Activated T-helper 17 cell treated with anti-CD3 and anti-CD28 coated beads, Interleukin-2, amount 50 U/mL, for 72 hours (primary cell): ENCODE measurements at places on chromosomes 3 and 15.

DNA sequence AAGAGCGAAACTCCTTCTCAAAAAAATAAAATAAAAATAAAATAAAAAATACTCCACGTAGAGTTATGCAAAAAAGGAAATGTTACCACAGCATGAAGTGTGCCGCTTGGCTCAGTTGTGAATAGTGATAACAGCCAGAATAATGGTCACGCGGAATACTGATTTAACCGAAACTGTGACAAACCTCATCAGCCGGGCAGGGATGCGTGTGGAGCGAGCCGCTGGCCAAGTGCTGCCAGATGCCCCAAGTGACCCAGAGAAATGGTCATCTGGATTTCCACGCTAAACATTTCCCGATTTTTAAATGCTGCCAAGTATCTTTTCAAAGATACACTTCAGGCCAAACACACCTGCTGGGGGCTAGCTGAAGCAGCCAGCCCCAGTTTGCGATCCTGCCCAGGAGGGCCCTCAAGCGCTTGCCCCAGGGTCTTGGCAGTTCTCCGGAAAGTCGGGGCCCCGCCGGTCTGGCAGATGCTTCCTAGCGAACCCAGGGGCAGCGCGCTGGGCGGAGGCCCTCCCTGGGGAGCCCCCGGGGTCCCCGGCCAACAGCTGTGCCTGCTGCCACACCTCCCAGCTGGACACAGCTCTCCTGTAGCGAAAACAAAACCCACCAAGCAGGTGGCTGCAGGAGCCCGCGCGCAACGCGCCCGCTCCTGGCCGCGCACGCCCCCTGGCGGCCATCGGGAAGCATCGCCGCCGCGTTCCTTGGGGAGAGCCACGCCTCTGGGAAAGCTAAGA, 35.1 kb downstream of the CMTM6 start:
- ATAC-seq = peak; percentile 65

DNA sequence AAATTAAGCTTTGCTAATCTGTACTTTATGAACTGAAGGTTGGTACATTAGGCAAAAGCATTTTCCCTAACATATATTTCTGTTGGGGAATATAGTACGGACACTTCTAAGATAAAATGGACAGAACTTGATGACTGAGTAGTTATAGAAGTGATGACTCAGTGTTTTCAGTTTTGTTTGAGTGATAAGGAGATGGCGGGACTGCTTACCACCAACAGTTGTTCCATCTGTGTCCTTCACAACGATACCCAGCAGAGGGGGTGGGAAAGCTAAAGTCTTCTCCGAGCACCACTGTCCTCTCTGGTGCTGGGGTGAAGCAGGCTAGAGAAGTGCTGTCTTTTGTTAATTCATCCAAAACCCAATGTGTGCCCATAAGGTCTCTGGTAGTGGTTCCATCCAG, 195.8 kb downstream of the CD47 start:
- peak; percentile 69 for ATAC-seq

GRCh38 chr15:83300826-83301225, 16.4 kb upstream of the BNC1 start:
- no peak for ATAC-seq

- ATAC-seq = no peak
Observed at GRCh38 chr15:22228101-22228762, 147.9 kb downstream of the OR4M2 start.

DNA sequence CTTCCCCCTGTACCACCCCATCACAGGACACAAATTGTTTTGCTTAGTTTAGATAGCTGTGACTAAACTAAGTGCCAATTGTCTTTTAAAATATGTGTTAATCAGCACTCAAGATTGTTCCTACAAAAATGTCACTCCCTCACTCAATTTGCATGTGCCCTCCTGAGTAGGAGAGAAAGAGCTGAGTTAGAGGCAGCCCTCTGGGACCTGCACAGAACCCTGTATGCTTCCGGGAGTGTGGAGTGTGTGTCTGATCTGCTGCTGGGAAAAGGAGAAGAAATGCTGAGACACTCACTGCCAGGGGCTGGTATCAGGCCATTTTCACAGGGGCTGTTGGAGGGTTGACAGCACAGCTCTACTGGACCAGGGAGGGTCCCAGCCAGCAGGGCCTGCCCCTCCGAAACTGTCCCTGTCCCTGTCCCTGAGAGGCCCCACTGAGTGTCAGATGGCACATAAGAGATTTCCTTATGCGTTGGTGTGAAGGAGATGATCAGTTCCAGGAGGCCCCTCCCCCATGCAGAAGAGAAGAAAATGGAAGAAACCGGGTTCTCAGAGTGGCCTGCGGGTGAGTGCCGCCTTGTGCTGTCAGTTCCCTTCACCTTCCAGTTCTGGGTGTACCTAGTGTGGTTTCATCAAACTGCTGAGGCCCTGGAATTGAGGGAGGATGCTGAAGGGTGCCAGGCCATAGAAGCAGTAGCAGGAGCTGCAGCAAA, 3.9 kb upstream of the B3GNT5 start:
- ATAC-seq = no peak

GRCh38 chr3:117084739-117085270, 375.2 kb downstream of the TUSC7 start:
- ATAC-seq = no peak

DNA sequence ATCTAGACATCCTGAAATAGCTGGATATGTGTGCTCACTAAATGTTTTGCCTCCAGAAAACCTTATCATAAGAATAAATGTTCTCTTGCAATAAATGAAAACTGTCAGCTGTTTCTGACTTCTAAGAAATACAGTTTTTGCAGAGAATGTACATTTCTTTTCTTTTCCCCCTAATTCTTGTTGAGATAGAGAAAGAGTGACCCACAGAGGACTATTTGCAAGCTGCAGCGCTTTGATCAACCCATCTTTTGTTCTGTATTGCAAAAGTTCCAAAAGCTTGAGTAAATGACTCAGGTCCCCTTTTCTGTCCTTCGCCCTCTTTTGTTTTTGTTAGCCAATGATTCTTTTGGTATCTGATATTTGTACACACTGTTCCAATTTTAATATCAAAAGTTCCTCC, 141.9 kb downstream of the BBX start:
- ATAC-seq = no peak

- no peak for ATAC-seq
Observed at GRCh38 chr3:32969656-32970055, 18.2 kb downstream of the CCR4 start.

DNA sequence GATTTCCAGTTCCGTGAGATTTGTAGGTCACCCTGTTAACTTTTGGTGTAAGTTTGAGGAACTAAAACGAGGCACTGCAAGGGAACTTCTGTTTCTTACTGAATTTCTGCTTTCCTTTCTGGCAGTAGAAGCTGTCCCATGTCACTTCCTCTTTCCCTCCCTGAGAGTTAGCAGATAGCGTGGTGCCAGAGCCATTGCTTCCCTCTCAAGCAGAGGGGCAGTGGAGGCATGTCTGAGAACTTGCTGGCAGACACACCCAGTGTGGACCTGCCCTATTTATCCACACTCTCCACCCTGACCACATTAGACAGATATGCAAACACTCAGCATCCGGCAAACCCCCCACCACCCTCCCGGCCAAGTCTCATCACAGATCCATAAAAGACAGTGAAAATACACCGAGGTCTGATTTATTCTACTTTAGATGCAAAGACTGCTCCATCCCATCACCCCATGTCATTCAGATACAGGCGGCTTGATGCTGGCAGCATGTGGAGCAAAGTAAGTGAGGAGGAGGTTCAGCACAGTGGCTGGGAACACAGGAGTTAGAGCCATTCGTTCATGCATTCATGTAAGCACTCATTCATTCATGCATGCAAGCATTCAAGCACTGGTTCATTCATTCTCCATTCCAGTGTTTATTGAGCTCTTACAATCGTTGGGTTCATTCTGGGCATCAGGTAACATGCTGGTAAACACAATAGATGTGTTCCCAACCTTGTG, 324.7 kb downstream of the SHQ1 start:
- ATAC-seq = no peak

DNA sequence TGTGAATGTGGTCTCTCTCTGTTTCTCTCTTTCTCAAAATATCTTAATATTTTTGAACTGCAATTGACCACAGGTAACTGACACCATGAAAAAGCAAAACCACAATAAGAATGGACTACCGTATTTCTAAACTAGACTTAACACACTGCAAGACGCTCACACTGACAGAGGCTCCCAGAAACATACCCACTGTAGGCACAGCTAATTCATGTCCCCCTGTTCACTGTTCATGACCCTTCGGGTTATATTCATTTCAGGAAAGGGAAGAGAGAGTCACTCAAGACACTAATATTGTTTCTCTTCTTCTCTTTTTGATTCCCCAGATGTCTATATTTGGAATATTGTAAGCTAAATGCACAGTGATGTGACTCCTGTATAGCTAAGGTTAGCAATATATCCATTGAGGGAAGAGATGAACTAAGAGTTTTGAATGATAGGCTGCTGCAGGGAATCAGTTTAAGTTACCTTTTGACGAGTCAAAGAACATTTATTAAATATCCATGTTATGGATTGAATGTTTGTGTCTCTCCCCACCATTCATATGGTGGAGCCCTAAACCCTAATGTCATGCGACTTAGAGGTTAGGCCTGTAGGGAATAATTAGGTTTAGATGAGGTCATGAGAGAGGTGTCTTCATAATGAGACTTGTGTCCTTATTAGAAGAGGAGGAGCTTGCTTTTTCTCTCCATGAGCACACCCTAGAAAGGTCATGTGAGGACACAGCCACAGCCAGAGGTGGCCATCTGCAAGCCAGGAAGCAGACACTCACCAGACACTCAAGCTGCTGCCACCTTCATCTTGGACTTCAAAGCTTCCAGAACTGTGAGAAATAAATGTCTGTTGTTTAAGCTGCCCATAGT, 216.6 kb upstream of the GRM7 start:
- ATAC-seq = no peak

DNA sequence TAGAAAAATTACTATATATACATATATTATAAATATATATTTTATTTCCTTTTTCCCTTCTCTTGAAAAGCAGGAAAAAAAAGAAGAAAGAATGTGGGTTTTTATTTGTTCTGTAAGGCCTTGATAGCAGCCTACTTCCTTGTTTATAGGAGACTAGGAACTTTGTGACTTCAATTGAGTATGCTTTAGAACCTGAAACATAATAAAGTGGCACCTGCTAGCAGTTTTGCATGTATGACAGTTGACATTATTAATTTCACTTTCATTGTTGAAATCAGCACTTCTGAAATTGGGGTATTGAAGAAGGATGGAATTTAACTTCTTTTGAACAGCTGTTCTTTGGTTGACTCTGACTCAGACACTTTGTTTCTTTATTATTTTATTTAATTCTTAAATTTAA, 56.9 kb downstream of the GLCE start:
- no peak for ATAC-seq

DNA sequence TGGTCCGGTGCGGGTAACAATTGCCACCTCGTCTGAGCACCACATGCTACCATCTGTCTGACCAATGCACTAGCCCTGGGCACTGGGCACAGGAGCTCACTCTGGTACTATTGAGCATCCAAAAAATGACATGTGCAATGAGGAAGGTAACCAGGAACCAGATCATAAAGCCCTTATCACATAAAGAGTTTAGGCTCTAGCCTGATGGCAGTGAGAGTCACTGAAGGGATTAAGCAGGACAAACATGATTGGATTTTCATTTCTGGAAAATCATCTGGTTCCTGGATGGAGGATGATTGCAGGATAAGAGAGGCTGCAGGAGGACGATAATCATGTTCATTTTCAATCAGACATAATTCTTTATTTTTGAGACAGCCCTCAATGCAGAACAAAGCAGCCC, 12.4 kb downstream of the NDUFB4 start:
- ATAC-seq = no peak

GRCh38 chr3:187994221-187995042, 159.5 kb upstream of the LPP start:
- peak; percentile 96 for ATAC-seq

- ATAC-seq = no peak
Observed at GRCh38 chr3:127990051-127990450, 62.2 kb upstream of the SEC61A1 start.

DNA sequence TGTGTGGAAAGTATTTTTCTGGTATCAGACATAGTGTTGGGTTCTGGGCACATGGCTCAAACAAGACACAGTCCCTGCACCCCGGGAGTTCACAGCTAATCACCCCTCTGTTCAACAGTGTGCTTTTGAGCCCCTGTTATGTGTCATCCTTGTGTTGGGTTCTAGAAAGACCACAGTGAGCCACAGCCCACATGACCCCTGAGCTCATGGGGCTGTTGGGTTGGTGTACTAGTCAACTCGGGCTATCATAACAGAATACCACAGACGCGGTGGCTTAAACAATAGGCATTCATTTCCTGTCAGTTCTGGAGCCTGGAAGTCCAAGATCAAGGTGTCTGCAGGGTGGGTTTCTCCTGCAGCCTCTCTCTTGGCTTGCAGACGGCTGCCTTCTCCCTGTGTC, 100.0 kb downstream of the DNAJB8 start:
- peak; percentile 39 for ATAC-seq

DNA sequence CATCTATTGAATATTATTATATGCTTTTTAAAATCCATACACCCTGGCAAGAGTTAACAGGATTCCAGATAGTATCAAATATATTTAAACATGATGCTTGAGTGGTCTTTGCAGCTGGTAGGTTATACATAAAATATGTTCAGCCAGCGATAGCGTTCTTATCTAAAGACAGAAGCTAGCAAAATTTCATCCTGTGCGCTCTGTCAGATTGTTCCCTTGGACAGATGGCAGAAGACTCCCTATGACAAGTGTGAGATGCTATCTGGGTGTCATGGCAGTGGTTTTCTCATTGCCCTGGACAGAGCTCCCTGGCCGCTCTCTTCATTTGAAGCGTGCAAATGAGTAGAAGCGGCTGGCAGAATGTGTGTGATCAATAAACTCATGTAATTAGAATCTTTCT, 175.2 kb upstream of the SOX14 start:
- no peak for ATAC-seq

DNA sequence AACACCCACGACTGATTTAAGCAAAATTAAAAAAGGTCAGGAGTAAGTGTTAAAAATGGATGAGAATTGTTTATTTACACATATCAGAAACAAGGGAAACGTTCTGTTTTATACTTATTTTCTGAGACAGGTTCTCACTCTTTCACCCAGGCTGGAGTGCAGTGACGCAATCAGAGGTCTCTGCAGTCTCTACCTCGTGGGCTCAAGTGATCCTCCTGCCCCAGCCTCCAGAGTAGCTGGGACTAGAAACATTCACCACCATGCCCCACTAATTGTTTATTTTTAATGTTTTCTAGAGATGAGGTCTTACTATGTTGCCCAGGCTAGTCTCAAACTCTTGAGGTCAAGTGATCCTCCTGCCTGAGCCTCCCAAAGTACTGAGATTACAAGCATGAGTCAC, 1080.3 kb downstream of the ROBO1 start:
- no peak for ATAC-seq

GRCh38 chr15:70323111-70323851, 225.6 kb upstream of the TLE3 start:
- no peak for ATAC-seq

DNA sequence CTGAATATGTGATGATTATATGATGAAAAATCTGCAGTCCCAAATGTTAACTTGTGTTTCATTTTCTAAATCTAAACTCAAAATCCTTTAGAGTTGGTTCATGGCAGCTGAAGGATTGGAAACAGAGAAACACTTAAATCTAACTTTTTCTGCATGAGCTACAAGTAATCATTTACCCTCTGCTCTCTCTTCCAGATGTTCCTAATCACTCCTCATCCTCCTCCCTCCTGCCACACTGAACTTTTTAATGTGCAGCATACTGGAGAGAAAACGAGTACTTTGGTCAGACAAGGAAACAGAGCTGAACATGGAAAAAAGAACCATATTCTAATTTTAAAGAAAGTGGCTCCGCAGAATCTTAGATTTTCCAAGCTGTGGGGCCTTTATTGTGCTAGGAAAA, 321.2 kb upstream of the COL8A1 start:
- no peak for ATAC-seq

- ATAC-seq = peak; percentile 31
Observed at GRCh38 chr3:71045917-71046282, 537.6 kb downstream of the FOXP1 start.
